ENCODE measurements at places on chromosomes 16 and 17.

GRCh38 chr17:28385406-28385805 is 13.9 kb downstream of the SARM1 start:
- no peak for DNase-seq

- DNase-seq, result peak; percentile 10
Observed at GRCh38 chr17:48441231-48441711, 11.3 kb upstream of the SKAP1 start.

- no peak for DNase-seq
Observed at GRCh38 chr17:69508814-69509213, 94.3 kb downstream of the MAP2K6 start.

GRCh38 chr16:25199457-25199856 is 17.3 kb upstream of the AQP8 start:
- DNase-seq, result no peak

DNA sequence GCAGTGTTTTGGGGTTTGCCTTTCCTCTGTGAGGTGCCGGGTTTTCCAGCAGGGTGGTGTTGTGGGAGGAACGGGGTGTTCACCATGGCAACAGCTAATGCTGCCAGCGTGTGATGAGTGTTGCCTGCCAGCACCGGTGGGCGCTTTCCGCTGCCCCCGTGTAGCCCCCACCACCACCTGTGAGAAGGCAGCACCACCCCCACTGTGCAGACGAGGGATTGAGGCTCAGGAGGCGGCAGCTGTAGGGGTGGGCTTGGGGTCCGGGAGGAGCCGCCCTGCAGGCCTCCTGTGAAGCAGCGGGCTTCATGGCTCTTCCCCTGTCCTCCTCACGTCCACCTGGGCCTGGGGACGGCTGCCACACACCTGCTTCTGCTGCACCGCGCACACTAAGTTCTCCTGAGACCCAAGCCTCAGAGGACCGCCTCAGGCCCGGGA is 5.2 kb downstream of the RAB40C start:
- DNase-seq, result no peak

DNA sequence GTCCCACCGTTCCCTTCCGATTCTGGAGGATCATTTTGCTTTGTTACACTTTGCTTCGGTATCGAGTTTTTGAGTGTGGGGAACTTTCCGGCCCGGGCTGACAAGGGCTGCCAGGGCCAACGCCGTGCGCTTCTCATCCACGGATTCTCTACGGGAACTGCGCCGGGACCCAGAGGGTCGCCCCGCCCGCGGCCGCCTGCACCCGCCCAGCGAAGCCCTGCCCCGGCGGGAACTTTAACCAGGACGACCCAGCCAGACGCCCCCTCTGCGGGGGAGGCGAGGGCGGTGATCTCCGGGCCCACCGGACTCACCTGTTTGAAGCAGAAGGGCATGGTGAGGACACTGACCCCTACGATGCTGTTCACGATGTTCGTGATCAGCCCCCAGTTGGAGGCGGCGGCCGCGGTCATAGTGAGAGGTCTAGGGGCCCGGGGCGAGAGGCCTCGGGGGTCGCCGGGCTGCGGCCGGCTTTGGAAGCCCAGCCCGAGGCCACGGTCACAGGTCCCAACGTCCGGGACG is 536 bp downstream of the SLC38A10 start:
- DNase-seq, result no peak
